ENCODE measurements at places on chromosomes 2 and 18.

DNA sequence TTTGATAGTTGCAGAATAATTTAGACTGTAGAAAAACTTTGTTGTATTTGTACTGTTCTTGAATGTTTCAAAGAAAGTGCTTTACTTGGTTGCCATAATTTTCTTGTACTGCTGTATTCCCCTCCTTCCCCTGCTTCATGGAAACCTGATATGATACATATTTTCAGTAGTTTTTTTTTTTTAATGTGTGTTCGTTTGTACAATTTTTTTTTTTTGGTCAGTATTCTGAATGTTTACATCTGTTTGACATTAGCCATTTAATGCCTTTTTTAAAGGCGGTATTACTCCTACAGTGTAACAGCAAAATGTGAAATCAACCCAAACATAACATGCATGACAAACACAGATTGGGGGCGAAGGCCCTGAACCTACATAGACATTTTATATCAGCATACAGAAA is 172.3 kb downstream of the ASXL3 start:
- DNase-seq: no peak

GRCh38 chr18:46212398-46212797 is 108.2 kb downstream of the HAUS1 start:
- no peak for DNase-seq

DNA sequence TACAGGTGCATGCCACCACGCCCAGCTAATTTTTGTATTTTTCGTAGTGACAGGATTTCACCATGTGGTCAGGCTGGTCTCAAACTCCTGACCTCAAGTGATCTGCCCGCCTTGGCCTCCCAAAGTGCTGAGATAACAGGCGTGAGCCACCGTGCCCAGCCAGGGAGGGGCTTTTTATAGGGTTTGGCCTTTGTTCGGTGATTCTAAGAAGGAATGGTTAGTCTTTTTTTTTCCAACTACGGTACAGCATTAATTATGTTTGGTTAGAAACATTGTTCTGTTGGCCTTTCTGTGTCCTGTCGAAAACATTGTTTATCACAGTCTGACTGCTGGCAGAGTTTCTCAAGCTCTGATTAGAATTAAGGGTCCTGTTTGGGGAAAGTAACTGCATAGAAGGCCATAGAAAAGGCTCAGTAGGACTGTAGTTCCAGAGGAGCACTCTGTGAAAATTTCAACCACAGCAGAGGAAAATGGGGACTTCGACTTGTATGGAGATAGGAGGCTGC is 19.3 kb upstream of the SMCHD1 start:
- no peak for DNase-seq

DNA sequence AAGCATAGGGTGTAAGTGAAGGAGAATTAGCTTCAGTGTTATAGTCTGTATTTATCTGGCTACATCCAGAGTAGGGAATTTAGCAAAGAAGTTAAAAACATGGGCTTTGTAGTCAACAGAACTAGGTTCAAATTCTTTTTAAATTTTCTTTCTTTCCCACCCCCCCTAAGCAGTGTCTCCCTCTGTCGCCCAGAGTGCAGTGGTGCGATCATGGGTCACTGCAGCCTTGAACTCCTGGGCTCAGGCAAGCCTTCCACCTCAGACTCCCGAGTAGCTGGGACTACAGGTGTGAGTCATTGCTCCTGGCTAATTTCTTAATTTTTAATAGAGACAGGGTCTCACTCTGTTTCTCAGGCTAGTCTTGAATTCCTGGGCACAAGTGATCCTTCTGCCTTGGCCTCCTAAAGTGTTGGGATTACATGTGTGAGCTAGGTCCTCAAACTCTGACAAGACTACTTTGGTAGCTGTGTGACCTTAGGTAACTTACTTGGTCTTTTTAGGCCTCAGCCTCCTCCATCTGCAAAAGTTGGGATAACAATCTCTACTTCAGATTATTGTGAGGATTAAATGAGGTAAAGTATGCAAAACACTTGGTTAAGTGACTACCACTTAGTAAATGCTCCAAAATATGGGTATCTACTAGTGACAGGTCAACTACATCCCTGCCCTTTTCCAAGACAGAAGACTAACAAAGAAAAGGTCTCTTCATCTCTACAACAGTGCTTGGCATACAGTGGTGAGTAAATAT is 17.8 kb downstream of the DOK1 start:
- DNase-seq: no peak

GRCh38 chr2:84395820-84396219 is 63.3 kb downstream of the SUCLG1 start:
- DNase-seq: no peak

DNA sequence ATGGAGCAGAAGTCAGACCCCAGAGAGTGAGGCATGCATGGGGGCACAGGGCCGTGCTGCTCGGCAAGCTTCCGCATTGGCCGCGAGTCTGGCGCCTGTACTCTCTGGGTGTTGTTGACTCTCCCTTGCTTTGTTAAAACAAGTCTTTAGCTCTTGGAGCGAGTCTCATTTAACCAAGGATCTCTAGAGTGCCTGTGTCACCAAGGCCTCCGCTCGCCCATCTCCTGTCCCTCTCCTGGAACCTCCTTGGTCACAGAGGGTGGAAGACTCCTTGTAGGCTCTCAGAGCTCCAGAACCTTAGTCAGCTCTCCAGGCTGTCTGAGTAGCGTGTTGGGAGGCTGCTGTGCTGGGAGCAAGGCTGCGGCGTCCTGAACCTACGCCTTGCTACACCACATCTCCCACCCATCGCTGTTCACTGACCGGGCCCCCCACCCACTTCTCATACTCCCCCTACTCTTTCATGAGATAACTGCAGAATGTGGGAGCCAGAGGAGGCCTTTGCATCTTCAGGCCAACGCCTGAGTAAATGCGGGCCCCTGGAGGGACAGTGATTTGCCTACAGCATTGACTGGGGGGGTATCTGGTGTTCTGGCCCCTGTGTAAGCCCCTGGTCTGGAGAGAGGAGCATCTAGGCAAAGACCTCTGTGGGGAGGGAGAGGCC is 66.1 kb downstream of the CIB4 start:
- DNase-seq: no peak

DNA sequence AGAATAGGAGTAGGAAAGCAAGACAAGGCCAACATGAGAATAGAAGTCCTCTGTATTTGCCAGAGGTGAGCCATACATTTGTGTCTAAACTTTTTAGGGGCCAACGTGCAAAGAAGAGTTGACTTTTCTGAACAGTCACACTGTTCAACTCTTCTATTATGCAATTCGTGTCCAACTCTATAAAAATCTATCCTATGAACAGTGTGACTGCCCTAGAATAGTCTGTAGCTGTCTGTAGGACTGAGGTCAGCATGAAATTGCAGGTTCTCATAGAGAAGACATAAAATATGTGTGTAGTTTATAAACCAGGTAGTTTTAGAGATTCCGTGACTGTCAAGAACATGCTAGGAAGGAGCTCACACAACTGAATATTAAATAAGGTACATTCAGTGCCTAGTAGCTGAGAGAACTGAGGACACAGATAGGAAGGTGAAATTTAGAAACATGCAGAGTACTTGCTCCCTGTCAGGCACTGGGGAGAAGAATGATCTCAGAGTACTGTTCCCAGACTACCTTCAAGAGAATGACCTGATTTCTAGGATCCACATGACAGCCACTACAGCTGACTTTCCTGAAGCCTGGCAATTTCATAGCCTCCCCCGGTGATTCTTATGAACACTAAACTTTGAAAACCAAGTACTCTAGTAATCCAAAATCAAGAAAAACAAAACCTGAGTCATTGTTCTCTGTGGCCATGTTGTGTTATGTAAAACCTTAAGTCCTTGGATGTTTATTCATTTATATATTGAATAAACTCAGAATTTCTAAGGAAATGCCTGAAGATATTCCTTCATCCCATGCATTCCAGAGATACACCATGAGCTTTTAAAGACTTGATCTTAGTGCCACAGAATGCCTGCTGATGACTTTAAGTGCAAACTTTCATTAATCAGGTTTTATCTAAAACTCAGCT is 201.5 kb upstream of the BOD1L2 start:
- DNase-seq: no peak

DNA sequence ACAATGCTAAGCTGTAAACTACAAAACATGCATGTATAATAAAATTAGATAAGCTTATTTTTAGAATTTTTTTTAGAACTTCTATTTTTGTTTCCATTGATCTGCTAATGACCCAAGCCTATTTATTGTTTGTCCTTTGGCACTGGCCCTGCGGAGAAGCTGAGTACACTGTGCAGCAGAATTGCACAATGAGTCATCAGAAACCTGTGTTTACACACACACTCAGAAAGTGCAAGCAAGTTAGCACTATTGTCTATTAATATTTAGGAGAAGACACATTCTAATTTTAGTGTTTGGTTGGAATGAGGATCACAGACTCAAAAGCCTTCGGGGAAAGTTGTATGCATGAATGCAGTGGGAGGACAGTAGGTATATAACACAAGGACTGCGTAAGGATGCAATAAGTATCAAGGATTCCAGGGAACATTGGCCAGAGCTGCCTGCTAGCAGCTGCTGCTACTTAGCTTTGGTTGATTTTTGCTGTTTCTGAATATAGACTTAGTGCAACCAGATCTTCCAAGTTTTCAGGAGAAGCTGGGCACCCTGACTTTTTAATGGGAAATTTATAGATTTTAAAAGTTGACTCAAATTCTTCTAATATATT is 128.2 kb downstream of the KCNH7 start:
- DNase-seq: no peak

- DNase-seq: no peak
These were observed 61.8 kb downstream of the FAM168B start for GRCh38 chr2:131031431-131031841.

GRCh38 chr2:106956879-106957278 is 70.9 kb upstream of the ST6GAL2 start:
- no peak for DNase-seq

DNA sequence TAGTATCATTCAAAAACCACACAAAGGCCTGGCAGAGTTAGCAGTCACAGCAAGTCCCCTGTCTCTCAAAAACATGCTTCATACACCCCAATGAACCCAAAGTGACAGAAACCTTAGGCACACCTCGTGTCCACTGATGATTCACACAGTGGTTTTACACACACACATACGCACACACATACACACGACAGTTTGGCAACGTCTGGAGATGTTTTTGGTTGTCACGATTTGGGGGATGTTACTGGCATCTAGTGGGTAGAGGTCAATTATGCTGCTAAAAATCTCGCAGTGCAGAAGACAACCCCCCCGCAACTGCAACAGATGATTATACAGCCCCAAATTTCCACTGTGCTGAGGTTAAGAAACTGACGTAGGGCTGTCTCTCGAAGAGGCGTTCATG is 72.9 kb upstream of the PARD3B start:
- DNase-seq: no peak

DNA sequence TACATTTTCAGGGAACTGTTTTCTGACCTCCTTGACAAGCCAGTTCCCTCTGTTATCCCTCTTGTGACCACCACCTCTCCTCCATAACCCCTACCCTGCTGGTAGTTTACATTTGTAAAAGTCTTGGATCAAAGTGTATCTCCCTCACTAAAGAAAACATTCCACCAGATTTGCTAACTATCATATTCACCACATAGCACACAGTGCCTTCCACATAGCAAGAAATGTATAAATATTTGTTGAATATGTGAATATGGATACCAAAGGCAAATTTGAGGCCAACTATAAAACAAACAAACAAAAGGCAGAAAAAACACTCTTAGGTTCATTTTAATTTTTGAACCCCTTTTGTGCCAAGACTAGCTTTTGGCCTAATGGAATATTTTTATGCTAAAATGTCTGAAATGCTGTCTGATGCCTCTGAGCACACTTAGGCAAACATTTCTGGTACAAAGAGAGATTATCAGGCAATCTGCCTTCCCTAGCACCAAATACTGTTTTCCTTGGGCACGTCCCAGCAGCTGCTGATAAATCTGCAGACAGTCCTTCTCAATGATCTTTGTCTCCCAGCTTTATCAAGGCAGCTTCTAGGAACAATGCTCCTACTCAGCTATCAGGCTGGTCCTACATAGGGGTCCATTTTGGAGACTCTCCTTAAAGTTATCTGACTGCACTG is 26.7 kb upstream of the ST8SIA3 start:
- DNase-seq: no peak

GRCh38 chr18:36352384-36352783 is 54.9 kb downstream of the FHOD3 start:
- DNase-seq: no peak

GRCh38 chr2:12507295-12507694 is 209.4 kb upstream of the TRIB2 start:
- no peak for DNase-seq

GRCh38 chr2:171185165-171185818 is 24.6 kb upstream of the TLK1 start:
- DNase-seq: no peak

GRCh38 chr2:182316950-182317349 is 109.9 kb downstream of the PDE1A start:
- no peak for DNase-seq

- no peak for DNase-seq
These were observed 44.7 kb downstream of the MGAT4A start for GRCh38 chr2:98685930-98686887.

- DNase-seq: no peak
These were observed 309.9 kb downstream of the NDUFA10 start for GRCh38 chr2:239715202-239715601.

- no peak for DNase-seq
These were observed 31.9 kb upstream of the CASP8 start for GRCh38 chr2:201228271-201228911.

DNA sequence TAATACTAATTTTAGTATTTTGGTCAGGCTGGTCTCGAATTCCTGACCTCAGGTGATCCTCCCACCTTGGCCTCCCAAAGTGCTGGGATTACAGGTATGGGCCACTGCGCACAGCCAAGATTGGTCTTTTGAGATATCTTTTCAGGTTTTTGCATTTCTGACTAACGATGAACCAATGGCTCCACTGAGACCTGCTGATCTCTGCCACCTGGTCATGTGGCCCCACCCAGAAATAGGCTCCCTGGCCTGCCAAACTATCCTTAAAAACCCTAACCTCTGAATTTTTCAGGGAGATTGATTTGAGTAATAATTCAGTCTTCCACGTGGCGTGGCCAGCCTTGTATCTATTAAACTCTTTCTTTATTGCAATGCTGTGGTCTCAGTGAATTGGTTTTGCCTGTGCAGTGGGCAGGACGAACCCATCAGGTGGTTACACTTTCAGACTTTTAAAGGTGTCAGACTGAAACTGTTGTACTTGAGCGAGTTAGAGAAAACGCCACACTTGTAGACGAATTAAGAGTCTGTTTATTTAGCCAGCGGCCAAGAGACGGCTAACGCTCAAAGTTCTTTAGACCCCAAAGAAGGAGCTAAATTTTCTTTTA is 85.8 kb upstream of the MSH6 start:
- no peak for DNase-seq

DNA sequence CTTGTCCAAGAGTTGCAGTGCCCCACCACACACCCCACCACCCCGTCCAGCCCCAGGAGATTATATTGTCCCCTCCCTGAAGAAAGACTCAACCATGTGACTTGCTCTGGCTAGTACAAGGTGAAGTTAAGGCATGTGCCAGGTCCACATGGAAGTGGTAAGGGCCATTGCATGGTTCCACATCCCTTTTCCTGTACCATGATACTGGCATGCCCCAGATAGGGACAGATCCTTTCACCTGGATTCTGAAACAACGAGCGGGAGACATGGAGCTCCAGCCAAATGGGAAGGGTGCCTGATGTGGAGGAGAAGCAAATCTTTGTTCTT is 141.5 kb upstream of the APCDD1 start:
- no peak for DNase-seq

All from HEK293T (cell line).